ENCODE measurements at places on chromosomes 1 and 21. TPM values are rescaled to one million over a fixed set of nuclear protein-coding genes. Genes with fewer than 3 reads are reported as not detected.

- DNase-seq = no peak
Observed at GRCh38 chr1:33654267-33654834, 181.9 kb downstream of the ZSCAN20 start.

GRCh38 chr1:39458991-39459390 lies 32.4 kb upstream of the BMP8A start:
- no peak for DNase-seq

DNA sequence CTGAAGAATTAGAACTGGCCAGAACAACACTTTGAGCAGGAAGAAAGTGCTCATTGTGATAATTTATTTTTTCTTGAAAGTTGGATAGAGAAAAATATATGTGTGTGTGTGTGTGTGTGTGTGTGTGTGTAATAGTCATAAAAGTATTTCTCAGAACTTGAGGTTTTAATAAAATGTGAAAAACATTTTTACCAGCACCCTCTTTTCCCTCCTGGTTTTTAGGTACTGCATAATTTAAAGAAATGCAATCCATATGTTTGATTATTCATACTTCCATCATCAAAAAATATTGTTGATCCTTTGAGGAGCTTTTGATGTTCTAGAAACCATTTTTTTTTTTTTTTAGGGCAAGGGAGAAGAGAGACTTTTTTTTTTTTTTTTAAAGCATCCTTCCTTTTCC lies 66.8 kb upstream of the JUN start:
- DNase-seq = no peak

DNA sequence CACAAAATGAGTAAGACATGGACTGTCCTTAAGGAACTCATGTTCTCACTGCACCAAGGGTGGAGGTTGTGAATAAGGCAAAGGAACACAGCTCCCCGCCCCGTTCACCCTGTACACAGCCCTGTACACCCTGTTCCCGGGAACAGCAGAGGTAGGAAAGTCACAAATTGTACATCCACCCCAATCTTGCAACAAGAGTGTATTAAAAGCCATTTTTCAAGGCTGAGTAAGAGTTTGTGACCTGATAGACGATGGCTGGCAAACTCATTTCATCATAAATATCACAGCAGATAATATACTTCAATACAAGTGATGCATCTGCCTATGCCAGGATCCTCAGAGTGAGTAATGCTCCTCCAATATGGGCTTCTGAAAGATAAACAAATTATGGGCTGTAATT lies 52.5 kb upstream of the CAMK1G start:
- no peak for DNase-seq

Gene TMEM52
- 3.4 TPM for total RNA-seq

- DNase-seq = no peak
Observed at GRCh38 chr1:9444532-9444931, 94.7 kb upstream of the SLC25A33 start.

Gene GLUL
- 1,145 TPM for total RNA-seq

Gene CHRM3
- total RNA-seq = 9.7 TPM

DNA sequence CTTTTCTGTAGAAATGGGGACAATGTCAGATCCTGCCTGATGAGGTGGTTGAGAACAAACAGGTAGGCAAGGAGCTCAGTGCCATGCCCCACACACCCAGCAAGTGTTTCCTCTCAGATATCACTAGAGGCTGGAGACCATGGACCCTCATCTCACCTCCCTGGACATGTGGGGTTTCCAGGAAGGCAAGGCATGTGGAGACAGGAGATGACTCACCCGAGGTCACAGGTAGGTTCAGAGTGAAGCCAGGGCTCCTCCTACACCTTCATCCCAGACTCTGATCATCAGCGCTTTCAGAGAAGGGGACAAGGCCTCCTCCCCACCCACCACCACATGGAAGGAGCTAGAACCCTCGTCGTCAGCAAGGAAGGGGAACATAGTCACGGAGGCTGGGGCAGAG lies 69.2 kb downstream of the MATN1 start:
- no peak for DNase-seq

GRCh38 chr1:59046730-59047157 lies 250.2 kb upstream of the FGGY start:
- no peak for DNase-seq

DNA sequence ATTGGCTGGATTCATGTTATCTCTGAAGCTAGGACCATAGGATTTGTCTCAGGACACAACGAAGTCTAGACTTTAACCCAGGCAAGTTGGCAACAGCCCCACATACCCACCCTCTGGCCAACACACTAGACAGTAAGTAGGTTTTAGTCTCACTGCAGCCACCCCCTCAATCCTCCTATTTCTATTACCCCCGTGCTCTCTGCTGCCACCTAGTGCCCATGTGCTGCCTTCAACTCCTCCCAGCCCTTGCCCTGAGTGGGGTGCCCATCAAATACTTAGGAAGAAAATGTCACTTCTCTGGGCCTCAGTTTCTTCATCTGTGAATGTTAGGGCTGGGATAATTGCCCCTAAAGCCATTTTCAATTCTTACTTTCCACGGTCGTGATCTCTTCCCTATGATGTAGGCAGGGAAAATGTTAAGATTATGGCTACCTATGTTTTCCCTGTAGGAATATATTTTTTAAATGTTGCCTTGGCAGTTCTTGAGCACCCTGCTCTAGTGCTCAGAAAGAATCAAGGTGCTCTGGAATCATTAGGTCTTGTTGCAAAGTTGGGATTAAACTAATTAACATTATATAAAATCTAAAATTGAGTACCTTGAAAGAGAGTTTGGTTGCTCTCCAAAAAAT lies 213.0 kb downstream of the LMX1A start:
- no peak for DNase-seq
